ENCODE measurements at places on chromosomes 12 and 14. TPM values are rescaled to one million over a fixed set of nuclear protein-coding genes. Genes with fewer than 3 reads are reported as not detected.

Gene GALNT8
- 10.1 TPM for total RNA-seq

Gene BIN2
- 4.2 TPM for total RNA-seq

Gene GTF2H3
- 39.9 TPM for total RNA-seq

Gene FIGNL2
- 2.2 TPM for total RNA-seq

Gene NTF3
- 3.3 TPM for total RNA-seq

Gene ZNF385A
- total RNA-seq = 105 TPM

Gene TAMALIN
- 7.5 TPM for total RNA-seq

Gene GYS2
- not detected for total RNA-seq

Gene NANOG
- not detected for total RNA-seq

Gene CIROP
- total RNA-seq = not detected

Gene FAM222A
- 25.1 TPM for total RNA-seq

Gene SLC5A8
- 1.9 TPM for total RNA-seq

Gene SYCP3
- total RNA-seq = not detected

Gene CLEC4A
- total RNA-seq = 1.2 TPM

Gene DNAI7
- total RNA-seq = 7.8 TPM

Gene PZP
- not detected for total RNA-seq

Gene OSGEP
- 52.9 TPM for total RNA-seq

Gene CFAP54
- total RNA-seq = 4.7 TPM

Gene RESF1
- total RNA-seq = 77.7 TPM

Gene INSM2
- total RNA-seq = 24.3 TPM

Gene CCDC175
- total RNA-seq = 8.6 TPM

Gene CLEC1B
- 1.5 TPM for total RNA-seq

Gene NOVA1
- 45.1 TPM for total RNA-seq

Gene ADAM20
- 4.0 TPM for total RNA-seq

Gene LGALS3
- 86.0 TPM for total RNA-seq

Gene NGB
- 1.4 TPM for total RNA-seq

Gene OASL
- total RNA-seq = 0.33 TPM

Gene POTEM
- not detected for total RNA-seq

Gene LRRC23
- 14.5 TPM for total RNA-seq

Gene SIVA1
- total RNA-seq = 125 TPM

Gene BRI3BP
- total RNA-seq = 8.0 TPM

Gene C12orf56
- total RNA-seq = 4.0 TPM

Gene IPO8
- total RNA-seq = 56.7 TPM

Gene CLEC4D
- total RNA-seq = 0.55 TPM

Gene HSPB8
- 26.3 TPM for total RNA-seq

Gene JPH4
- total RNA-seq = 10.6 TPM

Gene PSMA6
- 141 TPM for total RNA-seq

Gene FAR2
- total RNA-seq = 14.7 TPM

Gene RNF212B
- not detected for total RNA-seq

Gene CHGA
- total RNA-seq = 23.0 TPM

Gene SALL2
- total RNA-seq = 35.7 TPM

Gene SLC39A9
- 89.0 TPM for total RNA-seq

Gene DIO3
- total RNA-seq = 4.1 TPM

Gene DPPA3
- total RNA-seq = not detected

Gene SERPINA5
- 0.66 TPM for total RNA-seq

Gene HPD
- total RNA-seq = 0.77 TPM

Gene RNASE7
- total RNA-seq = 0.55 TPM

Gene MANSC4
- total RNA-seq = not detected

Gene C1S
- 91.4 TPM for total RNA-seq

Gene KRT3
- 5.7 TPM for total RNA-seq

Gene TPH2
- total RNA-seq = not detected

Gene RFX4
- total RNA-seq = 0.11 TPM

Gene HDAC7
- 35.2 TPM for total RNA-seq

Gene SLC22A17
- total RNA-seq = 65.6 TPM

Gene PCNX4
- total RNA-seq = 140 TPM

Gene MUCL1
- total RNA-seq = not detected

Gene PARPBP
- 10.6 TPM for total RNA-seq

Gene C14orf119
- total RNA-seq = 15.8 TPM

Measured in camera-type eye (tissue), 1 donor.